Lower lobe of right lung (tissue), 2 donors: ENCODE measurements at places on chromosomes 1 and 21.

DNA sequence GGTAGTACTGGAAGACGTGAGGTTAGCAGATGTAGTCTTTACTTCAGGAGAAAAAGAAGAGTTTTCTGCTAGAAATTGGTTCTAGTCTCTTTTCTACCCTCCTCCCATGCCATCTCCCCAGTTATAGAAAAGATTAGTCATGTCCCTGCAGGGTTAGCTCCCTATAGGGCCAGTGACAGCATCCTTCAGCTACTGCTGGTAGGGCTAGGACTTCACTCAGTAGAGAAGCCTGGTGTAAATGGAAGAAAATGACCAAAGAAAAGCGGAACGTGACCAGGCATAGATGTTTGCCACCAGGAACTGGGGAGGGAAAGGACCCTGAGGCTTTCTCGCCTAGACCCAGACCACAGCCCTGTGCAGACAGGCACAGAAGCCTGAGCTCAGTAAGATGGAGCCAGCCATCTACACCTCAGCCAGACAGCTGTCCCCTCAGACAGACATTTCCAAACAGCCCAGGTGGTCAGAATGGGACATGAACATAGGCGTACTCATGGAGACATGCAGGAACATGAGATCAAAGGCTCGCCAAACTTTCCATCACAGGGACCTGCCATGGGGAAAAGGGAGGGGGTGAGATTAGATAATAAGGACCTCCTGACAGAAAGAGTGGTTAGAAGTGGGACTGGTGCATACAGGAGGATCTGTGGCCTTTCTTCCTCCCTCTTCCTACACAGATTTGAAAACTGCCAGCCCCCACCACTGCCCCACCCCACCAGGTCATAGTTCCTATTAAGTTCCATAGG lies 23.5 kb upstream of the SLAMF9 start:
- no peaks in the 10 kb centered on the region for H3K36me3 ChIP-seq
- H3K4me3 ChIP-seq, result no peak overlapping the region
- H3K4me1 ChIP-seq, result no peaks in the 10 kb centered on the region
- no peaks in the 10 kb centered on the region for H3K27me3 ChIP-seq
- no peak overlapping the region for H3K27ac ChIP-seq
- no peak for DNase-seq

DNA sequence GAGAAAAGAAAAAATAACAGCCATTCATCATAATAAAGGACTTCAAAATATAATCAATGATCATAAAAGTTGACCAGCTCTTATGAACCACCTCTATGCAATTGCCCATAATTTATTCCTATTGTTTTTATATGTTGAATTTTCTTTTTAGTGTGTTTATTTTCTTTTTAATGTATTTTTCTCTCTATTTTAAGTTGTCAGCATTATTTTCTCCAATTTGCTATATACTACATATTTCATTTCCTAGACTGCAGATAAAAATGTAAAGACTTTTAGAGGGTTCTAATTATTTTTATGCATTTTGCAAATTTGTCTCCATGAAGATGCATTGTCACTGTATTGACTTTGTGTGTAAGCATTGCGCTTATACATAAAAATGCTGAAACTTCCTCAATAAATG lies 58.4 kb downstream of the MROH9 start:
- H3K27ac ChIP-seq, result no peak overlapping the region
- no peaks in the 10 kb centered on the region for H3K27me3 ChIP-seq
- no peak overlapping the region for H3K4me3 ChIP-seq
- no peak for DNase-seq

DNA sequence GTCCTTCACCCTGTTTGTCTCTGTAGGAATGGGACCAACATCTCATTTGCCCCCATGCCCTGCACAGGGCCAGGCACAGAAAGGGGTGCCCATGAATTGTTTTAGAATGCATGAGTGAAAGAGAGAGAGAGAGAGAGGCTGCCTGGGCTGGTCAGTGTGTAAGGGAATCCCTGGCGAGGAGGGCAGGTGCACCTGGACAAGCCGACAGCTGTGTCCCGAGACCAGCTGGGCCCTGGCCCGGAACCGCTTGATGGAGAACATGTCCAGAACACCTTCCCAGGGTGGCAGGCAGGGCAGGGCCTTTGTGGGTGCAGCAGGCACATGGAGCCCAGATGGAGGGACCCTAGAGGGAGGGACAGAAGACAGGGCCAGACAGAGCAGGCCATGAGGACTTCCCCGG lies 22.7 kb downstream of the SPOCD1 start:
- no peak overlapping the region for H3K4me3 ChIP-seq
- H3K36me3 ChIP-seq, result no peaks in the 10 kb centered on the region
- no peak overlapping the region for H3K27ac ChIP-seq
- peaks cover 4% of the 10 kb centered on the region for H3K27me3 ChIP-seq
- peak; percentile 44 for DNase-seq
- H3K4me1 ChIP-seq, result no peaks in the 10 kb centered on the region

- no peak overlapping the region for H3K27ac ChIP-seq
- no peak overlapping the region for H3K4me3 ChIP-seq
- H3K36me3 ChIP-seq, result no peaks in the 10 kb centered on the region
These were observed 667.1 kb downstream of the LTN1 start for GRCh38 chr21:28325618-28326017.

DNA sequence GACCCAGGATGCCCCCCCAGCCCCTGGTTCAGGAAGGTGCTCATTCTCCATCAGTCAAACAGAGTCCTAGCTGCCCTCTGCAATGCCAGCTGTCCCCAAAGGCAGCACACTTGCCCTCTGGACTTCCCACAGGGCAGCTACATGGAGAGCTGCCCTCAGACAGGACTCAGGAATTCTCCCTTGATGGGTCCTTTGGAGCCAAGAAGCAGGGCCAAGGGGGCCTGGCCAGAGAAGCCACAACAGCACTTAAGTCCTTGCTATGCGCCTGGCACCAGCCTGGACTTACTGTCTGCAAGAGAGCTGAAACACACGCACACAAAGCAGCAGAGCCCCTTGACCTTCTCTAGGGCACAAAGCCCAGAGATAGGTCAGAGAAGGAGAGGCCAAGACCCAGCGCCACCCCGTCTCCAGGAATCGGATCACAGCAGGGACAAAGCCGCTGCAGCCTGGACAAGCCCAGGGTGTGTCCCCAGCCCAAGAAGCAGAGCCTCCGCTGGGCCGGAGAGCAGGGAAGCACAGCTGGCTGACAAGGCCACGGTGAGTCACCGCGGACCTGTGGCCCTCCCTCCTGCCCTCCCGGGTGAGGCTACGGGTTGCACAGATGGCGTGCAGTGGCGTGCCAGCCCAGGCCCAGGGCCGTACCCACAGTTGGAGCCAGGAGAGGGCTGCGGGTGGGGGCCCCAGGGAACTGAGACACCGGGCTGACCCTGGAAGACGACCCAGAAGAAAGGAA lies 1.7 kb downstream of the WNT9A start:
- peak overlapping the region; percentile 73 for H3K27ac ChIP-seq
- peak overlapping the region; percentile 62 for H3K4me3 ChIP-seq
- H3K4me1 ChIP-seq, result peaks cover 37% of the 10 kb centered on the region
- H3K36me3 ChIP-seq, result no peaks in the 10 kb centered on the region
- peak; percentile 84 for DNase-seq

DNA sequence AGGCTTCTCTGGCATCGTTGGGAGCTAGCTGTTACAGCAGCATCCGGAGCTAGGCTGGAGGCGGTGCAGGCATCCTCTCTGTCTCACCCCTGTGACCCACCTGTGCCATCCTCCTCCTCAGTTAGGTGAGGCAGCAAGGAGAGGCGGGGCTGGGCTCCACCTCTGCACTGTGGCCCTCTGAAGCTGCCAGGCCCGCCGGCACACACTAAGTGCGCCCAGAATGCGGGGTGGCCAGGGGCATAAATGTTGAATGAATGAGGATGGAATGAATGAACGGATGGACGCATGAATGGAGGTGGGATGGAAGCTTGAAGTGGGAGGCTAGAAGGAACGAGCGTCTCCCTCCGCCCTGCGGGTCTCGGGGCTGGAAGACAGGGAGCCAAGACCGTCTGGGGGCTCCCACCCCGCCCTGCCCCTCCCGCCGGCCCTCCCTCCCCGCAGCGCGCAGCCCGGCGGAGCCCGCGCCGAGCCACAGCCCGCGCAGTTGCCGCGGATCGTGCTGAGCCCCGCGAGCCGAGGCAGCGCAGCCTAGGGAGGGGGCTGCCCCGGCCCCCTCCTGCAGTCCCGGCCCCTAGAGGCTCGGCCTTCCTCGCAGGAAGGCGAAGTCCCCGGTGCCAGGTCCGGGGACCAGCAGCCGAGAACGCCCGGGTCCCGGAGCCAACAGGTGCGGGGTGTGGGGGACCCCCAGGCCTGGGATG lies at the start of gene HCRTR1:
TSS of gene HCRTR1 (plus strand) at position 472 of the 698 bp plus-strand sequence. CDS start 1,504 bp downstream, outside the sequence.
- no peak for DNase-seq
- peaks cover 12% of the 10 kb centered on the region for H3K4me1 ChIP-seq
- H3K27me3 ChIP-seq, result peaks cover 19% of the 10 kb centered on the region
- H3K36me3 ChIP-seq, result no peaks in the 10 kb centered on the region
- no peak within 1 kb of the TSS for H3K27ac ChIP-seq

DNA sequence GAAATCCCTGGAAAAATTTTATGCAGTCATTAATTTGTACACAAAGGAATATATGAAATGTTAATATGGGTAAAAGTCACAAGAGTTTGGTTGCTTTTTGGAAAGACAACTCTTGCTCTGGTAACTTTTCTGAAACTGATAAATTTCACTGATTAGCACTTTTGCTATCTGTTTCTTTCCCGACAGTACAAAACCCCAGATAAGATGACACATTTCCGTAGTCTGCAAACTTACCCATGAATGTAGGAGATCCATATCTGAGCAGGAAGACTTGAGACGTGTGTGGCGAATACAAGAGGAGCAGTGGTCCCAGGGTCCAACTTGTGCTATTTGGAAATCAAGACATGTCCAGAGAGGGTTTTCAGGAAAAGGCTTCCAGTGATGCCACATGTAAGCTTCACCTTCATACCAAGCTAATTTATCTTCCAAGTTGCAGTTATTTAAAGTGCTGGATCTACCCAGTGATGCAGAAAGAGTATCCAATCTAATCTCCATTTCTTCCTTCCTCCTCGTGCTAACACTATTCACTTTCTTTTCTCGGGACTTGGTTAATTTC lies 35.9 kb upstream of the SAMSN1 start:
- no peak for DNase-seq
- no peaks in the 10 kb centered on the region for H3K27me3 ChIP-seq
- peaks cover 8% of the 10 kb centered on the region for H3K4me1 ChIP-seq
- H3K27ac ChIP-seq, result no peak overlapping the region

GRCh38 chr1:246165826-246166709 lies 341.0 kb downstream of the SMYD3 start:
- no peaks in the 10 kb centered on the region for H3K36me3 ChIP-seq
- H3K4me1 ChIP-seq, result no peaks in the 10 kb centered on the region
- H3K27ac ChIP-seq, result no peak overlapping the region
- no peaks in the 10 kb centered on the region for H3K27me3 ChIP-seq
- DNase-seq, result no peak

GRCh38 chr1:245666412-245666811 lies 511.6 kb downstream of the KIF26B start:
- DNase-seq, result no peak
- no peak overlapping the region for H3K27ac ChIP-seq
- no peak overlapping the region for H3K4me3 ChIP-seq
- H3K27me3 ChIP-seq, result no peaks in the 10 kb centered on the region

DNA sequence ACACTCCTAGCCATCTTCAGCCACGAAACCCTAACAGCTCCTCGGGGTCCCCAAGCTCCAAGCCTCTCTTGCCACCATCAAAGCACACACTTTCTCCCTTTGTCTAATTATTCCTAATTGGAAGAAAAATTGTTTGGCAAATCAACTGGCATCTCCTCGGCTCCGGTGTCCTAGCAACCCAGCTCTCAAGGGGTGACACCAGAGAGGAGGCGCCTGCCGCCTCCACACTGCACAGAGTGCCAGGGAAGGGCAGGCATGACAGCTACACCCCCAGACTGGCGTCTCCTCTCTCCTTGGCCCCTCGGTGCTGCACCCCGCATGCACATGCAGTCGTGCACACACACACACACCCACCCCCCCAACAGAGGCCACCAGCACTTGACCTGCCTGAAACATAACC lies 18.2 kb upstream of the GJB5 start:
- H3K36me3 ChIP-seq, result no peaks in the 10 kb centered on the region
- H3K4me3 ChIP-seq, result no peak overlapping the region
- no peak for DNase-seq
- H3K27me3 ChIP-seq, result peaks cover 3% of the 10 kb centered on the region
- no peaks in the 10 kb centered on the region for H3K4me1 ChIP-seq

GRCh38 chr1:228842094-228842775 lies 107.0 kb downstream of the RHOU start:
- H3K36me3 ChIP-seq, result no peaks in the 10 kb centered on the region
- H3K4me1 ChIP-seq, result peaks cover 19% of the 10 kb centered on the region
- DNase-seq, result no peak
- H3K27ac ChIP-seq, result no peak overlapping the region

DNA sequence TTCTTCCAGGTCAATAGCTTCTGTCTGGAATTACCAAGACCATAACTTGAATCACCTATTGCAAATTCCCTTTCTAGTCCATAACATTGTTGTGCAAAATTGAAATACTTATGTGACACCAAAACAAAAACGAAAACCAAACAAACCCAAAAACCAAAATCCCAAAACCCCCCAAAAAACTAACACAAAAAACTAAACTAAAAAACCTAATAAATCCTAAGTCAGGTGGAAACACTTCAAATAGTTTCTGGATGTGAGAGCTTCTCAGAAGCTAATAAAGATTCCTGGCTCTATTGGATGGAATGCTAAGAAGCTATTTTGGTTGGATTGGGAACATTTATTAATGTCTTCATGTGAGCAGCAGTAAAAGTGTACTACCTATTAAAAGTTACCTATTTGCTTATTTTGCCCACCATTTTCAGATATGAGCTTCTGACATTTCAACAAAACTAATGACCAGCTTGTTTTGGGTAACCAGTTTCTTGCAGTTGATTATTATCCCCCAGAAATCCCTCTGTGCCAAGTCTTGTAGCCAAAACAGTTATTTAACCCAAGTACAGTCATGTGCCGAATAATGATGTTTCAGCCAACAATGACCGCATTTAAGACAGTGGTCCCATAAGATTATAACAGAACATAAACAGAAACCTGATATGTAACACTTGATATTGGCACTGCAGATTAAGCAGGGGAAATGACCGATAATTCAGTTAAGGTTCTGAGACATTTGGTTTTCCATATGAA lies 76.4 kb downstream of the LTN1 start:
- no peaks in the 10 kb centered on the region for H3K27me3 ChIP-seq
- DNase-seq, result no peak
- H3K27ac ChIP-seq, result no peak overlapping the region
- H3K36me3 ChIP-seq, result no peaks in the 10 kb centered on the region
- H3K4me1 ChIP-seq, result no peaks in the 10 kb centered on the region

DNA sequence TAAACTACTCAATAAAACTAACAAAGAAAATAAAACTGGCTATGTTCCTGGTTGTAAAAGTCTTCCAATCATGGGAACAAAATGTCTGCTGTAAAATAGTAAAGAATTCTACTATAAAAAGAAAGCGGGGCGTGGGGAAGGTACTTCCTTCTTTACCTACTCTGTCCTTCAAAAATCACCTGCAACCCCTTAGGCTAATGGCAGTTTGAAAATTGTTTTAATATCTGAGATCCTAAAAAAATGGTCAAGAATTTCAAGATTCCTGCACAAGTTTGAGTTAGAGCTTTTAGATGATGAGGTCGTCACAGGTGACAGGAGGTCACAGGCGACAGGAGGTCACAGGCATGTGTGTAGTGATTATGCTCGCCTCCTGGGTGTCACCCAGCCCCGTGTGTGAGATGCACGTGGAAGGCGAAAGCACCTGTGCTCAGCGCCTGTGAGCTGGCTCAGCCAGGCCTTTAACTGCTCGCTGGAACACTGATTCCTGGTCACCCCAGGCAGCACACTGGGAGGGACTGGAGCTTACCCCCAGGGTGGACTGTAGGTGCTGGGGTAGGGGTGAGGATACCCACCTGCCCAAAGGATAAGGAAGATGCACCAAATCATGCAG lies 18.6 kb upstream of the TMPRSS2 start:
- H3K4me3 ChIP-seq, result no peak overlapping the region
- peaks cover 9% of the 10 kb centered on the region for H3K27me3 ChIP-seq
- no peaks in the 10 kb centered on the region for H3K4me1 ChIP-seq
- DNase-seq, result no peak
- no peak overlapping the region for H3K27ac ChIP-seq
